ENCODE measurements at places on chromosomes 11 and 22.
A peak's percentile ranks its signal among the peaks of the same experiment; 100 is the strongest.

- DNase-seq = peak; percentile 58
Observed at GRCh38 chr11:134207538-134208239, 16.1 kb downstream of the NCAPD3 start.

DNA sequence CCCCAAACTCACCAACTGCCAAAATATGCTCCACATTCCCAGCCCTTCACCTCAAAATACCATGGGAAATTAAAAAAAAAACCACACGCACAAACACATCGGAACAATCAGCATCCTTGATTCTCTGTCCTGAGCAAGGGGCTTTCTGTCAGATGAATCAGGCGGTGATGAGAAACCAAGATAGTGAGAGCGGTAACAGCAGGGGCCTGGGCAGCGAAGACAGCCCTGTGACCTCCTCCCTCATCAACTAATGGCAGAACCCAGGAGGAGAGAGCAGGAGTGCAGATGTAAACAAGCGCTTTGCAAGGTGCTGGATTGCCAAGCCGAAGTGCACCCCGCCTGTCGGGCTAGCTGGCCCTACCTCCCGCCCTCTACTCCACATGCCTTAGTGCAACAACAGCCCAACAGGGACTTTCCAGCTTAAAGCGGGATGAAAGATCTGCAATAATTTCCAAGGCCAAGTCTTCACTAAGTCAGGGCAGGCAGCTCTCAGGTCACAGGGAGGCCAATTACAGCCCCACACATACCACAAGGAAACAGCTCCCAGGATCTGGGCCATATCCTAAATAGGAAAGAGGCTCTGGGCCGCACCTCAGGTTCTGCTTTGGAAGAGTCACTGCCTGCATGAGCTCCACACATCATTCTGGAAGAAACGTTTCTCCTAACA lies 72.2 kb upstream of the BID start:
- no peak for DNase-seq

GRCh38 chr22:41914611-41915034 lies 251 bp downstream of the SHISA8 start:
- no peak for DNase-seq

GRCh38 chr22:38456841-38457699 lies 2.1 kb upstream of the KCNJ4 start:
- no peak for DNase-seq

DNA sequence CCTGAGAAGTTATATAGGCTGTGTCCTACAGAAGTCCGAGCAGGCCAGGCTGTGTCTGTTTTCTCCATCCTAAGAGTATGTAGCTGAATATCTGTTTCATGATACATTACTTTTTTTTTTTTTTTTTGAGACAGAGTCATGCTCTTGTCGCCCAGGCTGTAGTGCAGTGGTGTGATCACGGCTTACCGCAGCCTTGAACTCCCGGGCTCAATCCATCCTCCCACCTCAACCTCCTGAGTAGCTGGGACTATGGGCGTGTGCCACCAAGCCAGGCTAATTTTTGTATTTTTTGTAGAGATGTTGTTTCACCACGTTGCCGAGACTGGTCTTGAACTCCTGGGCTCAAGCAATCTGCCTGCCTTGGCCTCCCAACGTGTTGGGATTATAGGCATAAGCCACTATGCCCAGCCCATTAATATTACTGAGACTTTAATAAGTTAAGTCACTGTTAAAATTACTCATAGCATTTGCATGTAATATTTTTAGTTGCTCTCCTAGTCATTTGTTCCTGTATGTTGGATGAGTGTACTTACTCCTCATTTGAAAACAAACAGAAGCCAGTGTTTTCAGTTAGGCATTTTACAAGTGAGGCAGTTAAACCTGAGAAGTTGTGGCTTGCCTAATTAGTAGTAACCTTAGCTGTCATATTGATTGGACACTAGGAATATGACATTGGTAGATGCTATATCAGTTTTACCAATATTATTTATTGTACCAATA lies 26.1 kb downstream of the DRG1 start:
- DNase-seq = no peak

DNA sequence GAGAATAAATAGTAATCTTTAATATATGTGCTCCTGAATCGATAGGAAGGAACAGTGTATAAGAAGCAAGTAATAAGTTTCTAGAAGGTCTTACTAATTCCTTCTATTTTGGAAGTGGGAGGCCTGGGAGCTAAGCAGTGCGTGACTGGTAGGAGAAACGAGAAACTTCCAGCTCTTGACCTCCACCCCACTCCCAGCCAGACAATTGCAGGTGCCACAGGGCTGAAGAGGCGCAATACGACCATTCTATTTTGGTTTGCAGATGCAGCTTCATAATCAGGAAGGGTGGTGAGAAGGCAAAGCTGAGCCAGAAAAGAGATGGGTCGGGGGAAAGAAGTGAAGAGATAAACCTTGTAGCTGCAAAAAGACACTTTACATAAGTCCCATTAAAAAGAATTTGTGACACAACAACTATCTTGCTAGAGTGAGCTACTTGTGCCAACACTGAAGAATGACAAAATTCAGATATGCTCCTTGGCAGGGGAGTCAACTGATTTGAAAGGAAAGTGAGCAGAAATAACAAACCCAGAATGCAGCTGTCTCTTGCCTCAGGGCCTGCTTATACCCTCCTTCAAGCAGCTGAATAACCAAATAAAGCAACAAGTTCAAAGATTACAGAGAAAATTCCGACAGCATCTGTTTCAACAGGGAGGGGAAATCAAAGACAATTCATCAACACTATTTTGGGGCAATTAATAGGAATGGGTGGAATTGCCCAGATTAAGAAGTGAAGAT lies 35.1 kb downstream of the GRIA4 start:
- no peak for DNase-seq

GRCh38 chr11:79481795-79482194 lies 41.0 kb upstream of the TENM4 start:
- DNase-seq = no peak

DNA sequence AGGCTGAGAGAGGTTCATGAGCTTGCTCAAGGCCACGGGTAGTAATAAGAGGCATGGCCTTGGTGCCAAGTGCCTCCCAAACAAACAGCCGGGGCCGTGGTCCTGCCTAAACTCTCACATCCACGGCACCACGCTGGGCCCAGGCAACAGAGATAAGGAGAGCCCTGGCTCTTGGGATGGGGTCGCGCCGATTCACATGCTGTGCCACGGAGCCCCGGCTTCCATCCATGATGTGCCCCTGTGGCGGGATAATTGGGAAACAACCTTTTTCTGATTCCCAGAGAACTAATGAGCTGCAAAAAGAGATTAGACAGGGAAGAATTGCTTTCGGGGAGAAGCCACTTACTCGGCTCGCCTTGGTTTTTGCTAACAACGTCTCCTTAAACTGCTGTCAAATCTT lies 22.0 kb downstream of the TP53AIP1 start:
- DNase-seq = no peak

DNA sequence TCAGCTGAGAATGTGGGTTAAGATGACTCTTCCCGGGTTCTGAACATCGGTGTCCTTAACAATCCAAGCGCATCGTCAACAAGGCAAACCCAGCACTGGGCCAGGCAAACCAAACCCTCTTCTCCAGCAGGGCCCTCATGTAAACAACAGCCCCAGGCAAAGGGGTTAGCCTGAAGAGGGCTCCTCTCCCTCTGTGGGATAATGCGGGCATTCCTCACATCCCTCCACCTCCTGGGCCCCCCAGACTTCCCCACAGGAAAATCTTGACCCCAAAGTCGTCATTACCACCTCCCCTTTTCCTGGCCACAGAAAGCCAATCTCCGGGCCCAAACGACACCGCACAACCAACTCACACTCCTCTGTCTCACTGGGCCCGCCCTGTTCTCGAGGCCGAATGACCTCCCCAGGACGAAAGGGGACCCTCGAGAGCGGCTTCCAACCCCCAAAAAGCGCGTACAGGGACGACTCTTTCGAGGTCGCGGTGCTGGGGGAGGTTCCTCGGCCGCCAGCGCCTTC lies 566 bp downstream of the DDB1 start:
- peak; percentile 73 for DNase-seq

DNA sequence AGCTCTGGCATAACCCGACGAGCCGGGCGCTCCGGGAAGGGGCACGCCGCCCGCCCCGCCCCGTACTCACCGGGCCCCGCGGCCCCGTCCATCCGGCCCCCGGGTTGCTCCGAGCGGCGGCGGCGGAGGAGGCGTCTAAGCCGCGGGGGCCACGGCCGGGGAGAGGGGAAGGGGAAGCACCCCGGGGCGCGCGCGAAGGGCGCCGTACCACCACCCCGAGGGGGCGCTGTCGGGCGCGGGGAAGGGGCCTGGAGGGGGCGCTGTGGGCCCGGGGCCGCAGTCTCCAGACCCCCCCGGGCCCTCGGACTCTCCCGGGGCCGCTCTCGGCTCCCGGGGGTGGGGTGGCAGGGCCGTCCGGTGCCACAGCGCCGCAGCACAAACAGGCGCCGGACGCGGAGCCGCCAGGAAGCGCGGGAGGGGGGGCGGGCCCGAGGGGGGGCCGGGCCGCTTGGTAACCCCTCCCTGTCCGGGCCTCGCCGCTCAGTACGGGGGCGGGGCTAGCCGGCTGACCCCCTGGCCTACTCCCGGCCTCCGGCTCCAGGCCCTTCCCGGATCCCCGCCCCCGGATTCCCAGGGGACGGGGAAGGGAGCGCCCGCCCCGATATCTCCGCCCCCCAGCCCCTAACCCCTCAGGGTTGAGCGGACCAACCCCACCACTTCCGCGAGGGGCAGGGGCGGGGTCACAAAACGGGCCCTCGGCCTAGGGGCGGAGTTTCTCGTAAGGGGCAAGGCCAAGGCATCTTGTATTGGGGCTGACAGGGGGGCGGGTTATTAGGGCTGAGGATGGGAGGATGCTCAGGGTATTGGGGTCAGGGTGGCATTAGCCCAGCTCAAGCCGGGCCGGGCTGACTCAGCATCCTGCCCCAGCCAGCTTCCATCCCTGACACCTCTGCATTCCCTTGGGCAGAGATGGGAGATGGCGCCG lies at the start of the genes EML3 and ROM1:
TSS of gene EML3 (minus strand) at position 410 of the 925 bp plus-strand sequence. CDS start at position 92, 318 bp downstream.
TSS of gene ROM1 (plus strand) at position 892 of the 925 bp plus-strand sequence. CDS start at position 917, 25 bp downstream.
- DNase-seq = peak; percentile 87

- DNase-seq = no peak
Observed at GRCh38 chr11:73176145-73176873, 34.2 kb upstream of the FCHSD2 start.

DNA sequence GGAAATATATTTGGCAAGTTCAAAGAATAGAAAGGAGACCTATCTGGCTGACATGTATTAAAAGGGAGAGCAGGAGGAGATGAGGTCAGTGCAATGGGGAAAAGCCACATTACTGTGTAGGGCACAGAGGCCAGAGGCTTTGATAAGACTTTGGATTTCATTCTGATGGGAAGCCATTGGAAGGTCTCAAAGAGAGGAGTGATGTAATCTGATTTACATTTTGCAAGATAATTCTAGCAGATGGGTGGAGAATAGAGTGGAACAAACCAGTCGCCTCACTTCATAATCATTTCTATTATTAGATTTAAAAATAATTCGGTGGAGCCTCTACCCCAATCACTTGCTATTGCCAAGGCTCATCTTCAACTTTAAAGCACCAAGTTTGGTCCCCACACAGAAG lies 278.4 kb upstream of the ZC3H12C start:
- no peak for DNase-seq

DNA sequence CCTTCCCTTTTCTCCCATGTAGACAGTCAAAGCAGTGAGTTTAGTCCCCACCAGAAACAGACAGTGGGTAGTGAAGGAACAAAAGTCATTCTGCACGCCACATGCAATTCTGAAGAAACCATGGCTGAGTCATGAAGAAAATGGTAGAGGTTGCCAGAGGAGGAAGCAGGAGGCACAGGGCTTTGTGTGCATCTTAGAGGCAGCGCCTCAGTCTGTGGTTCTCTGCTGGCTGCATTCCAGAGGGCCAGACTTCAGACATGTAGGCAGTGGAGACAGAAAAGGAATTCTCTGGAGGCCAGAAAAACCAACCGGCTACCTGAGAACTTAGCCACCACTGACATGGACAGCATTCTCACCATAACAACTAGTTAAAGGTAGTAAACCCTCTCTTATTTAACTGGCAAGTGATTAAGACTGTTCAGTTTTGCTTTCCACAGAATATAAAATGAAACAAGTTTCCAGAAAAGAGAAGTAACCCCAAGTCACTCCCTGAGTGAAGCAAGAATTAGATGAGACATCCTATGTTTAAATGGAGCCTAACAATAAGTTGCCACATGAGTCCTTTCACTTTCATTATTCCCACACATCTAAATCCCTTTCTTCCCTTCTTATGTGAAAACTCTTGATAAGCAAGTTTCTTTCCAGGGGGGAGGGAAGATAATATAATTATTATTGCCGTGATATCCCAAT lies 556.1 kb downstream of the SOX6 start:
- no peak for DNase-seq

- no peak for DNase-seq
Observed at GRCh38 chr22:46226577-46226976, 23.5 kb downstream of the CDPF1 start.

GRCh38 chr11:38553148-38553547 lies 1955.1 kb upstream of the RAG2 start:
- DNase-seq = no peak

- peak; percentile 48 for DNase-seq
Observed at GRCh38 chr11:86247608-86248007, 3.1 kb downstream of the EED start.

DNA sequence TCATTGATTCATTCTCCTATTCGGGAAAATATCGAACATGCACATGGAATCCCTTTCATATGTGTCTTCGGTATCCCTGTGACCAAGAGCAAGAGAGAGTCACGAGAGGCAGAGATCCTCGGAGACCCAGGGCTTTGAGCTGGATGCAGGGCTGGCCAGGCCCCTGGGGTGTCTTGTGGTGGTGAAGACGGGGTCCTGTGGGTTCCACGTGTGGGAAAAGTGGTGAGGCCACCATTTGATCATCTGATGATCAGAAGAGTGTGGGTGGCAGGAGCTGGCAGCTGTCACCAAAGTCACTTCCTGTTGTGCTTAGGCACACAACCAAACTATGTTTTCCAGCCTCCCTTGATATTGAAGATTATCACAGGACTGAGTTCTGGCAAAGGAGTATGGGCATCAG lies 94.0 kb downstream of the BRD1 start:
- no peak for DNase-seq

DNA sequence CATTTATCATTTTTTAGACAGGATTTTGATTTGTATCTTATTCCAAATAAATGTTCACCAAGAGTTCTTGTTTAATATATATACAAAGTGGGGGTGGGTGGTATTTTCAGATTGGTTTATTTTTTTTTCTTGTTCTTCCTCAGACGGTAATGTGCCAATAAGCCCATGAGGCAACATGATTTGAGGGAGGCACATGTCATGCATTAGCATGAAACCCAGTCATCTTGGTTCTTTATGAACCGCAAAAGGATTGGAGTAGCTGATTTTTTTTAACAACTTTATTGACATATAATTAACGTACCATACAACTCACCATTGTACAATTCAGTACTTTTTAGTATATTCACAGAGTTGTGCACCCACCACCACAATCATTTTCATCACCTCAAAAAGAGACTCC lies 2.7 kb downstream of the BCL2L13 start:
- no peak for DNase-seq

- DNase-seq = no peak
Observed at GRCh38 chr11:41175304-41175972, 284.0 kb downstream of the LRRC4C start.

- DNase-seq = no peak
Observed at GRCh38 chr11:115182282-115182955, 321.8 kb downstream of the CADM1 start.

GRCh38 chr11:71171576-71171975 lies 80.8 kb downstream of the SHANK2 start:
- DNase-seq = no peak

GRCh38 chr11:2869134-2869526 lies 16.4 kb downstream of the CDKN1C start:
- no peak for DNase-seq
